Activated naive CD4-positive, alpha-beta T cell treated with anti-CD3 and anti-CD28 coated beads, Interleukin-2, amount 50 U/mL, for 72 hours (primary cell): ENCODE measurements at places on chromosomes 12 and 14.

DNA sequence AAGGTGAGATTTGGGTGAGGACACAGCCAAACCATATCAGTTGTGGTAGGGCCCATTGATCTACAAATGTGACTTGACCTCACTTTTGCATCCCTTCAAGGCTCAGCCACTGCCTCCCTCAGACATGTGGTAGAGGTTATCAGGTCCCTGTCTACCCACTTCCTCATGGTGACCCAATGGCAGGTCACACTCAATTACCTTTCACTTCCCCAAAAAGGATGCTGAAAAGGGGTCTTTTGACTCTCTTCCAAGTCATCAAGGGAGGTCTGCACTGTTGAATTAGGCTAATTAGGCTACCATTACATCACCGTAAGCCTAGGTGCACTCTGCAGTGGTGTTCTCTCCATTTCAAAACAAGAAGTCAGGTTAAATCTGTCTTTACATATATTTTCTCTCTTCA is 22.6 kb upstream of the DRAM1 start:
- no peak for DNase-seq

GRCh38 chr12:24135158-24135850 is 185.8 kb upstream of the SOX5 start:
- DNase-seq, result no peak

DNA sequence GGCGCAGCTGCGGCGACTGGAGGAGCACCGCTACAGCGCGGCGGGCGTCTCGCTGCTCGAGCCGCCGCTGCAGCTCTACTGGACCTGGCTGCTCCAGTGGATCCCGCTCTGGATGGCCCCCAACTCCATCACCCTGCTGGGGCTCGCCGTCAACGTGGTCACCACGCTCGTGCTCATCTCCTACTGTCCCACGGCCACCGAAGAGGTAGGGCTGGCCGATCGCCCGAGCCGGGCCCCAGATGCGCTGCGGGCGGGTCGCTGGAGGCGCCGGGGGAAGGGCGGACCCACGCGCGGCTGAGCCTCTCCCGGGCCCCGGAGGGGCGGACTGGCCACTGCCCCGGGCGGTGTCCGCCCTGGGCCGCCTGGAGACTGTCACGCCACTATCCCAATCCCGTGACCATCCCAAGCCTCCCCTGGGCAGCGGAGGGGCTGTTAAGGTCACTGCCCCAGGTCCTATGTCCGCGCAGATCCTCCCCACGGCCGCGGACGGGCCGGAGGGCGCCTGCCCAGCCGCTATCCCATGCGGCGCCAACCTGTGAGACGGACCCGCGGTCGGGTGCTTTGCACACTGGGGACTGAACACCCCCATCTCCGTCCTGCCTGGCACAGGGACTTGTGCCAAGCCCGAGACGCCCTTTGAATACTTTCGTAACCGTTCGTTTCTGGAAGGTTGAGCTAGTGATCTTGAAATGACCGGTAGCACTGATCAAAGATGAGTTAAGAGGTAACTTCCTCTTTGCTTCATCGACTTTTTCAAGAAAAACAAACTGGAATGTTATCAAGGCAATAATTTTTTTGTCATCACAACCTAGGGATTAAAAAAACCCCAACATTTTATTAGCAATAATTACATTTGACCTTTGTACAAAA is 725 bp downstream of the CHPT1 start:
- peak; percentile 24 for DNase-seq

DNA sequence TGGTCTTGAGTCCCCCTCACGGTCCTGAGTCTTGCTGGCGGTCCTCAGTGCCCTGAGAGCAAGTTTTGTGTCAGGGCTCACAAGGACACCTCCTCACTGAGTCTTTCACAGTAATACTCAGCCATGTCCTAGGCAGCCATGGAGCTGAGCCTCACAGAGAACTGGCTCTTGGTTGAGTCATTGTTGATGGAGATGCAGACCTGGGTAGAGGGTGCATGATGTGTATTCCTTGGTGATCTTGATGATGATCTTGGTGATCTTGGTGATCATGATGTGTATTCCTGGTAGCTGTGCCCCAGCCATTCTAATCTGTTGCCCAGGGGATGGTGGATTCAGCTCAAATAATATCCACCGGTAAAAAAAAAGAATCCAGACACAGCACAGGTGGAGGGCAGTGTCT is 495.4 kb downstream of the TMEM121 start:
- no peak for DNase-seq

DNA sequence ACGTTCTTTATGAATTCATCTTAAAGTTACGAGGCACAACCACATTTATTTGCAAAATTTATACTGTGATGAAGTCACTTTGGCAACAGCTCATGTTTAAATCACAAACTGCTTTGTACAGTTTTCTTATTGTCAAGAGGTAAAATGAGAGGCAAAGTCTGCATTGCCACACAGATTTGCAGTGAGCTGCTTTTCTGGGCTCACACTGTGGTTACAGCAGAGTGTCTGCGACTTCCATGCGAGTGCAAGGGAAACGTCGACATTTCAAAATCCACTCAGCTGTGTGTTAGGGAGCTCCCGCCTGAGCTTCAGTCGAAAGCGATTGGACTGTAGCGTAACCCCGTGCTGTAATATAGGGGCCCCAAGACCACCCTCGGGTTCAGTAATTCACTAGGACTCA is 13.0 kb downstream of the MTA1 start:
- no peak for DNase-seq

GRCh38 chr12:111445726-111446581 is 40.2 kb downstream of the SH2B3 start:
- DNase-seq, result no peak

DNA sequence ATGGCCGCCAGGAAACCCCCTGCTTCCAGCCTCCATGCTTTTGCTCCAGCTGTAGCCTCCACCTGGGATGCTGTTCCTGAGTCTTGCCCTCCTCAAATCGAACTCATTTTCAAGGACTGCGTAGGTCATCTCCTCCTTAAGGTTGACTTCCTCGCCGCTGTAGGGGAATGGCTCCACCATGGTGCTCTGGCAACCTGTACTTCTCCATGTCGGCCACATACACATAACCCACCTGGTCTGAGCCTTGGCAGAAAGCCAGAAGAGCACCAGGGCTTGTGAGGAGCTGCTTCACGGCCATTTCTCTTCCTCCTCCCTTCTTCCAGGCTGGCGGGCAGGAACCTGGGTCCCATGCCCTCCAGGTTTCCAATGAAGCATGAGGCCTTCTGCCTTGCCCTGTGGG is 36.7 kb upstream of the BEGAIN start:
- no peak for DNase-seq

DNA sequence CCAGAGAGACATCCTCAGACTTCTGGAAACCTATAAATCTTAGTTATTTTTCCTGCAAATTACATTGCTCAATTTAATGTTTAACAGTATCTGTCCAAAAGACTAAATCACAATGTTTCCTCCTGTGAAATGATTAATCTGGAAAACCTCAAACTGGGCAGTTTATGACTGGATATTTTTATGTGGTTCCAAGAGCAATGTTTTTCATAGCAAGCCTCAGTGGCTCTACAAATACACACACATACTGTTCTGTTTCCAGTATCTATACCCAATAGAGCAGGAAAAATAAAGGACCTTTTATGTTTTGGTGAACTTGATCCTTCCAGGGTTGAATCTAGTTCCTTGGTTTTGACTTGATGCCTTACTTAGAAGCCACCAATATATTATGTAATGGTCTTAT is 9.2 kb downstream of the NID2 start:
- no peak for DNase-seq

- DNase-seq, result no peak
Measured at GRCh38 chr14:61813096-61813606, 50.9 kb downstream of the SNAPC1 start.

GRCh38 chr14:24368562-24369252 is 723 bp downstream of the NFATC4 start:
- DNase-seq, result no peak

GRCh38 chr14:71532344-71532743 is 399.9 kb upstream of the RGS6 start:
- DNase-seq, result no peak

DNA sequence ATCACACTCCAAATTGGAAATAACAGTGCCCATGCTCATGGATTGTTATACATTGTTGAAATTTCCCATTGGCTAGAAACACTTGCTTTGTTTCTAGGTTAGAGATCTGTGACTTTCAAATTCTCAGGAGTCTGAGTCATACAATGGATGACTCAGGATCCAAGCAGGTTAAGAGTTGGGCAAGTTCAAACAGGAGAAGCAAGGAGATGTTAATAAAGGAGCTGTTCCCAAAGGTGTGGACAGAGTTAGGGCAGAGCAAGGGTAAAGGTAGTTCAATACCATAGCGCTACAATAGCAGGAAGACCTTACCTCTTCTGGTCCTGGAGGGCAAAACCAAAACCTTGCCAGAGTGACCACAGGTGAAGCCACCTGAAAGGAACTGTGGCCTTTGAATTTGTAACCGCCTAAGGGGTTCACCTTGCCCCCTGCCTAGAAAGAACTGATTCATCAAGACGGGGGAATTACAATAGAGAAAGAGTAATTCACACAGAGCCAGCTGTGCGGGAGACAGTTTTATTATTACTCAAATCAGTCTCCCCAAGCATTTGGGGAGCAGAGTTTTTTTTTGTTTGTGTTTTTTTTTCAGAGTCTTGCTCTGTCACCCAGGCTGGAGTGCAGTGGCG is 4.2 kb upstream of the AMN1 start:
- peak; percentile 65 for DNase-seq

DNA sequence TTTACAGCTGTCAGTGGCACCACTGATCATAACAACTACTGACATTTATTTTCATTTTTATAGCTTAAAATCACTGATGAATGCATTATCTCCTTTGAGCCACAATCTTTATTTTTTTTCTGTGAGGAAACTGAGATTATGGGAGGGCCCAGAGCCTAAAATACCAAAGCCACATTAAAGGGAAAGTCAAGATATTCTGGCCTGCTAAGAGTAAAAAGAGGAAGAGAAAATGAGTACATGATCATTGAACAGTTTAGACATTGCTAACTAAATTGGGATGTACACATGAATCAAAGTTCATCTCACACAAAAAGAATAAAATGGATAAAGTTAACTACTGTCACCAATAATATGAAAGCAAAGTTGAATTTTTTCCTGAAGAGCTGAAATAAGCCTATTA is 170.5 kb upstream of the GARIN2 start:
- DNase-seq, result no peak

DNA sequence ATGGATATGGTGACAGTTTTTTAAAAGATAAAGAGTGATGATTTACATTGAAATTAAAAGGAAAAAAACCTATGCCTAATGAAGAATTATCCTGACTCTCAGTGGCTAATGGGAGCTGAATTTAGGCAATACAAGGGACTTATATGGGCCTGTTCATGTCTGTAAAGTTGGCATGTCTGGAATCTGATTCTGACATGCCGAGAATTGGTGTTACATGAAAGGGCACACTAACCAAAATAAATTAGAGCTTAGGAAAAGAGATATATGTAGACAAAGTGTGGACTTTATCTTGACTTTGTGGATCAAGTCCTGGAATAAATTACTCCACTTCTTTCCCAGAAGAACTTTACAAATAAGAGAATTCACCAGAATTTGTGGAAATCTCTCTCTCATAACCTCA is 1.1 kb downstream of the TDG start:
- no peak for DNase-seq

- DNase-seq, result no peak
Measured at GRCh38 chr12:131312793-131313545, 359.3 kb downstream of the ADGRD1 start.

- DNase-seq, result no peak
Measured at GRCh38 chr12:89892436-89892835, 183.8 kb upstream of the ATP2B1 start.

DNA sequence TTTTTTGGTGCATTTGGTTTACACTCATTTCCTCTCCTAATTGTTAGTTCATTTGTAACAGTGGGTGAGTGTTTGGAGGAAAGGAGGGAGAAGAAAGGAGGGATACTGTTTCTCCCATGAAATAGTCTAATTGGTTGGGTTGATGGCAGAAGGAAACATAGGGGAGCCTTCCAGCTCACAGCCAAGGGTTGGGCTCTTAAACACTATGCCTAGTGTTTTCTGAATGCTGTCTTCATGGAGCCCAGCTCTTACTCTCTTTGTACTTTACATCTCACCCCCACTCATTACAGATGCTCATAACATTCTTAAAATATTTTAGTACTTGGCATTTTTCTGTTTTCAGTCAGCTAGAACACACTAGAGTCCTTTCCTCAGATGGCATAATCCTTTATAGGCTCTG is 38.2 kb downstream of the BAZ2A start:
- no peak for DNase-seq
